ENCODE measurements at places on chromosomes 7 and 10.

DNA sequence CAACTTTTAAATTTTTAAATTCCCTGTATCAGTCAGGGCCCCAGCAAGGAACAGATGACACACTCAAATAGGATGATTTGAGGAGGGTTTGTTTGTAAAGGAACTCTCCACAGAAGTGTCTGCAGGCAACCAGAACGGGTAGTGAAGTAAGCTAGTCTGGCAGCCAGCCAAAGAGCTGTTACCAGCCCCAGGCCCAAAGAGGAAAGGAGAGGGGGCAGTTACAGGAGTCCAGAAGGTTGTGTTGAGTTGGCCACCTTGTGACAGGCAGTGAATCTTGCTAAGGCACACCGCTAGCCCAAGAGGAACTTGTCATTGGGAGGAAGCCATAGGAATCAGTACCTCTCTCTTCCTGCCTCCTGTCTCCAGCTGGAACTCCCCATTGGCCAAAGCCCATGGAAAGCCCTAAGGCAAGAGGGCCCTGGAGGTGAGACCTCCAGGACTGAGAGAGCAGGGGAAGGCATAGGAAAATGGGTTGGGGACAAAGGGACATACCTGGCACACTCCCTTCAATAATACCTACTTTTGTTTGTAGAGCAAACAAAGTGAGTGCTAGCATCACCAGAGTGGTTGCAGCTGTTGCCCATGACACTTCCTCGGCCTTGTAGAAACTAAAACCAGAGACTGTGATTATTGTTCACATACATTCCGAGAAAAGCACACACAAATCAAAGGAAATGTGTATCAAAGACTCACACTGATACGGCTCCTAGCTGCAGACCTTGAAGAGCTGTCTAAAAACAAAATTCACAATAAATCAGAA is 25.4 kb upstream of the GATAD1 start:
- DNase-seq, result no peak

GRCh38 chr10:70315815-70316214 is 32.0 kb upstream of the NPFFR1 start:
- no peak for DNase-seq

- no peak for DNase-seq
Observed at GRCh38 chr10:3982746-3983442, 197.9 kb upstream of the KLF6 start.

- DNase-seq, result no peak
Observed at GRCh38 chr10:88850712-88851111, 932 bp downstream of the ANKRD22 start.

DNA sequence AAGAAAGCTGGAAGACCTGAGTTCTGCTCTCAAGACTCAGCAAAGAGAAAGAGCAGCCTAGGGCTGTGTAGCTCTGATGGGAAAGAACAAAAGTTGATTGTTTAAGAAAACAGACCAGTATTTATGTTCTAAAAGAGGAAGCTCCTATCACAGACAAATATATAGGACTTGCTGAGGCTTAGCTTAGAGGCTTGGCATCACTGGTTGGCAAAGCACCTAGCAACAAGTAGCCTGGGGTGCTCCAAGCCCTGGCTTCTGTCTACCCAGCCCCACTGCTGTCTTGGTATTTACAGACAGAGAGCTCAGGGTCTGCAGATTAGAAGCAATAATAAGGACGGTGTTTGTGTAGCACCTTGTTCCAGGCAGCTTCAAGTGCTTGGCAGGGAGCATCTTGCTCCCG is 36.9 kb upstream of the CCDC3 start:
- no peak for DNase-seq

DNA sequence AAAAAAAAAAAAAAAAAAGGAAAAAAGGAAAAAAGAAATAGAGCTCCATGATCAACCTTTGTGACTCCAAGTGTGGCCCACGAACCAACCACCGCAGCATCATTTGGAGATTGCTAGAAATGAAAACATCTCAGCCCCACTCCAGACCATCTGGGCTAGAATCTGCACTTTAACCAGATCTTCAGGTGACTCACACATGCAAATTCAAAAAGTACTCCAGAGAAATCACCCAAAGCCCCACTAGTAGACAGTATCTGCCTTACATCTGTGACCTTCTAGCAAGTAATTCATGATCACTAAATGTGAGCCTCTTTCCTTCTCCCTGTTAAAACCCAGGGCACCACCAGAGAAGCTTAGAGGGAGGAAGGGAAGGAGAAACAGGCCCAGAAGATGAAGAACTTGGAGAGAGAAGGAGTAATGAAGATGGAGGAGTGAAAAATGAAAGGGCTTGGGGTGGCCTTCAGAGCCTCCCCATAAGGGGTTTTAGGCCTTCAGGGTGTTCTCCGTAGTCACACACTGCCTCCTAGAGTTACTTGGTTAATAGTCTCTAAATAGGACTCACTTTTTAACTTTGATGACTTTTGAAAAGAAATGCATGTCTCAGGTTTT is 94.0 kb downstream of the SLC37A3 start:
- peak; percentile 74 for DNase-seq

- no peak for DNase-seq
Observed at GRCh38 chr10:84845628-84846261, 517.4 kb downstream of the CCSER2 start.

- DNase-seq, result no peak
Observed at GRCh38 chr7:111168182-111168581, 77.3 kb downstream of the LRRN3 start.

GRCh38 chr10:71378336-71379117 is 18.2 kb upstream of the CDH23 start:
- DNase-seq, result no peak

DNA sequence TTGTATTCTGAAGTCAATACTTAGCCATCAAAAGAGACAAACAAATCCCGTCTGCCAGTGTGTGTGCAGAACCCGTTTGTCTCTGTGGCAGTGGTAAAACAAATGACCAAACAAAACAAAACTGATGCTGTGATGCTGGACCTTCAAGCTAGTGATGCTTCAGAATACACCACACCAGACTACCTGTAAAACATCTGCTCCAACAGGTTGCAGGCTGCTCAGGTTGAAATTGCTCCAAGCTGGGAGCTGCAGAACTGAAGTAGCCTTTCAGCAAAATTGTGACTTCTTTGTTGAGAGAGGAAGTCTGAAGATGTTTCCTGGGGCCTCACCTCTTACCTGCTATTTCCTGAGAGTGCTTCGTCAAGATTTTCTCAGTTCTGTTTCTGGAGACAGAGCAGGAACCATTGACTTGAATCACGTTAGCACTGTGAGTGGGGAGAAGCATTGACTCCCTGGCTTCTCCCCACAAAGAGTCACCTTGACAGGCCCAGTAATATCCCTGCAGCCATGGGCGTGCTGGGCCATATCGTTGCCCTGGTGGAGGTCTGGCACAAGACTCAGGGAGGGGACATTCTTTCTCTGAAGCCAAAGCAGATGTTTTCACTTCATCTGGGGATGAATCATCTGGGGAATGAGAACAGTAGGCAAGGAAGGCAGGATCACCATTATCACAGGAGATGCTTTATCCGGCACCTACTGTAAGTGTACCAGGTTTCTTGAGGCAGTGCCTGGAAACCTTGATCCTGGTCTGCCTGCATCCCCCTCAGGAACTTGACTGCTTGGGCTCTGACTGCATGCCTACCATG is 80.2 kb downstream of the RBM20 start:
- DNase-seq, result no peak

DNA sequence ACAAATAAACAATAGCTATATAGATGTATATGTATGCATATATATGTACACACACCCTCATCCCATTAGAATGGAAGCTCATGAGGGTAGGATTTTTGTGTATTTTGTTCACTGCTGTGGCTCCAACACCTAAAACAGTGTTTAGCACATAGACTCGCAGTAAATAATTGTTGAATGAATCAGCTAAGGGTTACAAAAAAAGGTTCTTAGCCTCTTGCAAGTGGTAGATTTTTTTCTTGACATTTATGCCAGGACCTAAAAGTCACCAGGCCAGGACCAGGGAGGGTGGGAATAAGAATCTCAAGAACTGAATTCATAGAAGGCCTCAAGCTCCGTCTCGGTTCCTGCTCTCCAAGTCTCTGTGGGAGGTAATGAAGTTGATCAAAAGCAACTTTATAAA is 82.5 kb upstream of the CAPZA2 start:
- DNase-seq, result no peak

DNA sequence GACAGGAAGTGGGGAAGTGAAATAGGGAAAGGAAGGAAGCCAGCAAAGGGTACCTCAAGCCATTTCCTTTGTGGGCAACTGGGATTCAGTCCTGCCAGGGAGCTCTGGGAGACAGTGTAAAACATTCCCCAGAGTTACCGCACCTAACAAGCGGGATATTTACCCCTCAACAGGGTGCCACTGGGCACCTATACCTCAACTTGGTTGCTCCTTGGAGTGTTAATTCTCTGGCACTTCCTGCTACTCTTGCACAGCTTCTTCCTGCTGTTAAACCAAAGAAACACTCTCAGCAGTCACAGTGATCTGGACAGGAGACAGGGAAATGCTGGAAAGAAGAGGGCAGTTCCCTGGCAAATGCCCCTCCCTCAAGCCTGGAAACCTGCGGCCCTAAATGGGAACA is 151.3 kb downstream of the REEP3 start:
- no peak for DNase-seq

GRCh38 chr7:22841954-22842353 is 19.3 kb upstream of the TOMM7 start:
- DNase-seq, result no peak

GRCh38 chr10:21507150-21507549 is 18.3 kb downstream of the SKIDA1 start:
- no peak for DNase-seq

- DNase-seq, result no peak
Observed at GRCh38 chr10:62062028-62062427, 160.5 kb downstream of the ARID5B start.
